ENCODE measurements at places on chromosomes 3 and 15. TPM values are rescaled to one million over a fixed set of nuclear protein-coding genes. Genes with fewer than 3 reads are reported as not detected.

The KNSTRN gene
- 7.4 TPM for total RNA-seq

- DNase-seq: no peak
Observed at GRCh38 chr3:61875046-61875844, 313.9 kb downstream of the PTPRG start.

GRCh38 chr15:40623361-40623760, 29.3 kb downstream of the KNL1 start:
- no peak for DNase-seq

The UPK1B gene
- total RNA-seq: 12.4 TPM

DNA sequence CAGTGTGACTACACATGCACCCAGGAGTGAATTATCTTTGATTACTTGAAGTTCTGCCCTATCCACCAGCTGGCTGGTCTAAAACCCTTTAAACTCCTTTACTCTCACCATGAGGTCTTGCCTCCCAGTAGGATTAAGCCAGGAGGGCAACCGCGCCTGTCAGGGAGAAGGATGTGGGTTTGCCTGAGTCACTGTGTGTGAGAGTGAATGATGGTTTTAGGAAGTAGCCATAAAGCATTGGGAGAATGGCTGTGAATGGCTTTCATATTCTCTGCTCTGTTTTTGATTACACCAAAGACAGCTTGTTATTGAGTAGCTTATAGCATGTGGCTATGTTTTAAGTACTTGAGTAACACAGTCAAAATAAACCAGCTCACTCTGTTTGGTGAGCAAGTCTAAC, 637.7 kb upstream of the TBL1XR1 start:
- DNase-seq: no peak

DNA sequence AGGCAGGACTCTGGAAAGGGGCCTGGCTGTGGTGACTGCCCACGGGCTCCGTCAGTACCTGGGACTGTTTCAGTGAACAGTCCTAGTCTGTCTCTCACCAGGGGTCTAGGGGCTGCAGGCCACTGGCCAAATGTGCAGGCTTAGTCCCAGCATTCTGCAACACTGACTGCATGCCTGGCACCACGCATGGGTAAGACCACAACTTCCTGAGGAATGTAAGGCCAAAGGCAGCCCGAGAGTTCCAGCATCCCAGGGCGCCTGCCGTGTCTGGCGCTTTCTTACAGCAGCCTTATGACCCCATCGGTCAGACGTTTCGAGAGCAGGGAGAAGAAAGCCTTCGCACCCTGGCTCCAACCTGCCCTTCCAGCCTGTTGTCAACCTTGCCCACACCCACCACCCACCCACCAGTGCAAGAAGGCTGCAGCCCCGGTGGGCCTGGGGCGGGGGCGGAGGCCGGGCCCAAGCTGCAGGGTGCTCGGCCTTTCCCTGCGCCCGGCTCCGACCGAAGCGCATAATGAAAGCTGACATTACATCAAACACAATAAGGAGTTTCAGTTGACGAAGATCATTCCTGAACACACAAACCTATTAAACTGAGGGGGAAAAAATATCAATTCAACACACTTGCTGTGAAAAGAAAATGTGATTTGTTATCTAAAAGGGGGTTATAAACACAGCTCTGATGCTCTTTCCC, 29.5 kb upstream of the TMEM115 start:
- no peak for DNase-seq

GRCh38 chr15:62187910-62188309, 22.8 kb upstream of the C2CD4B start:
- no peak for DNase-seq

The RETNLB gene
- not detected for total RNA-seq

DNA sequence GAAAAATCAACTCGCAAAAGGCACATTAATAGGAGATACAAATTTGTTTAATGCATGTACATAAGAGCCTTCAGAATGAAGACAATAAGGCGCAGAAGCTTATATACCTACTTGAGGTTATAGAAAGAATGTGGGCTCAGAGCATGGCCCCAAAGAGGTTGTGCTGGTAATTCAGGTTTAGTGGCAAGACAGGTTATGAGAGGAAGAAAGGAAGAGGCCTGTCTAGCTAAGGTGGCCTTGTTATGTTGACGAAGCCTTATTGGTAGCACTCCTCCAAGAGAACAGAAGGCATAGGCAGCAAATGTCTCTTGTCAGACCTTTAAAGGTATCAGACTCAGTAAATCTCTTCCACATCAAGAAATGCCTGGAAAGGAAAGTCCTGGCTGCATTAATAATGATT, 290.8 kb downstream of the MCTP2 start:
- DNase-seq: no peak

DNA sequence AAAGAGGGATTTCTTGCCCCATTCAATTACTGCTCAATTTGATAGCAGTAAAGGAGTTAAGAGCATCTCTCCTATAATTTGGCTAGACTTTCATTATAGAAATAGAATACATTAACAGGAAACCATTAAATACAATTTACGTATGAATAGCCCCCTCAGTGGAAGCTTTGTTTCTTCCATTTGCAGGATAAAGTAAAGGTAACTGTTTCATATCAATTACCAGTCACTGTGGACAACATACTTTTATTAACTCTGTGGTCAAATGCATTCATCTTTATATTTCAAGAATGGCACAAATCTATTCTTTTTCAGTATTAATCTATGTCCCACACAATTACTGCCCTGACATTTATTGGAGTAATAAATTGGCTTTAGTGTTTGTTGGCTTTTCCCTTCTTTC, 613.4 kb downstream of the NLGN1 start:
- no peak for DNase-seq

All from kidney (tissue), 22 donors.